ENCODE measurements at places on chromosomes 16 and 17.
A peak's percentile ranks its signal among the peaks of the same experiment; 100 is the strongest.

GRCh38 chr16:28090646-28091377, 27.3 kb upstream of the GSG1L start:
- DNase-seq, result no peak

- DNase-seq, result no peak
These were observed 19.0 kb downstream of the MYH3 start for GRCh38 chr17:10638151-10638550.

DNA sequence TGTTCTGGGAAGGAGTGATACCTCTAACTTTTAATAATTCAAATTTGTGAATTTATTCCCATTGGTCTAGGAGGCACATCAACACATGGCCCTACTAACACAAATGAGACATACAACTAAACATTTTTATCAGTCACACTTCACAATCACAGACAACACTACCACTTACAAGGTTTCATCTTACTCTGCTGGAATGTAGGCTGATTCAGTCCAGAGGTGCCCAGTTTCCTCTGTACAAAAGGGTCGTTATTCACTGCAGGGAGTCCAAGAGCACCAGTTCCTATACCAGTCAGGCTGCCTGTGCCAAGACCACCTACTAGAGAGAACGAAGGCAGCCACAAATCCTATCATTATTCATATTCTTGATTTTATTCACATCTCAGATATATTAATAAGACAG, 41.4 kb downstream of the SETD6 start:
- DNase-seq, result peak; percentile 4

DNA sequence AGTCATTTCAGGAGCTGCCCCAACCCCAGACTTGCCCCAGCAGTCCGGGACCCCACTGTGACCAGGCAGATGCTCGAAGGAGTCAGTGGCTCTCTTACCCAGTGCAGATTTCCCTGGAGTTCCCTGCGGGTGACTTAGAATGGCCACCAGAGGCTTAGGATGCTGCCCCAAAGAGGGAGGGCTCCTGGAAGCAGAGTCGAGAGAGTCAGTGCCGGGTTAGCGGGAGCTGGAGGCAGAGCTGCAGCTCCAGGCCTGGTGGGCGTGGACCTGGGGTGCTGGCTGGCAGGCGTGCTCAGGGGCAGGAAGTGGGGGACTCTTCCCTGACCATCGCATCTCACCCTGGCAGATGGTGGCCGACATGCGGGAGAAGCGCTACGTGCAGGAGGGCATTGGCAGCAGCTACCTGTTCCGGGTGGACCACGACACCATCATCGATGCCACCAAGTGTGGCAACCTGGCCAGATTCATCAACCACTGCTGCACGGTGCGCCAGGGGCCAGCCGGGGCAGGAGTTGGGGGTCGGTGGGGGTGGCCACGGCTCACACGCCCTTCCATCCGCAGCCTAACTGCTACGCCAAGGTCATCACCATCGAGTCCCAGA, 1.6 kb upstream of the HSD3B7 start:
- no peak for DNase-seq

DNA sequence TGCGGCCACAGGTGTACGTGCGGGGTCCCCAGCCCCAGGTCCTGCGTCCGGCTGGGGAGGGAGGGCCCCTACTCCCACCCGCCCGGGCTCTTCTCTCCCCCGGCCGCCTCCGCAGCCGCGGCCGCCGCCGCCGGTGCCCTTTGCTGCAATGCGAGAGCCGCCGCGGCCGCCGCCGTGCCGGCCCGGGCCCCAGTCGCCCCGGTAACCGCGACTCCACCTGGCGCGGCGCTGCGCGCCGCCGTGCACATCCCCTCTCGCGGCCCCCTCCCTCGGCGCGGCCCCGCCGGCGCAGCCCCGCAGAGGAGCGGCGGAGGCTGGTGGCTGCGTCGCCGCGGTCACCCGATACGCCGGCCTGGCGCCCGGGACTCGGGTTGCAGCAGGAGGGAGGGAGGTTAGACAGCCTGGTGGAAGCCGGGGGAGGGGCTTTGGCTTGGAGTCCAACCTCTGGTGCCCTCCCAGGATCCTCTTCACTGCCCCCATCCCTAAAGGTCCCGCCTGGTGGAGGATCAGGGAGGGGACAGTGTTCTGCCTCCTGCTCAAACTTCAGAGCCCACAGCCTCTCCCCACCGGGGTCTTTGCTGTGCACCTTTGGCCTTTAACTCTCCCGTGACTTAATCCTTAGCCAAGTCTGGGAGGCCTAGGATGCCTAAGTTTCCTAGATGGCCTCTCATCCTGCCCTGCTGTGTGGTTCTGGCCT, 32.9 kb downstream of the SRCIN1 start:
- DNase-seq, result no peak

GRCh38 chr17:16383216-16383615, 2.3 kb downstream of the UBB start:
- DNase-seq, result no peak

- DNase-seq, result no peak
These were observed 75.3 kb upstream of the MED13 start for GRCh38 chr17:62140376-62140775.

DNA sequence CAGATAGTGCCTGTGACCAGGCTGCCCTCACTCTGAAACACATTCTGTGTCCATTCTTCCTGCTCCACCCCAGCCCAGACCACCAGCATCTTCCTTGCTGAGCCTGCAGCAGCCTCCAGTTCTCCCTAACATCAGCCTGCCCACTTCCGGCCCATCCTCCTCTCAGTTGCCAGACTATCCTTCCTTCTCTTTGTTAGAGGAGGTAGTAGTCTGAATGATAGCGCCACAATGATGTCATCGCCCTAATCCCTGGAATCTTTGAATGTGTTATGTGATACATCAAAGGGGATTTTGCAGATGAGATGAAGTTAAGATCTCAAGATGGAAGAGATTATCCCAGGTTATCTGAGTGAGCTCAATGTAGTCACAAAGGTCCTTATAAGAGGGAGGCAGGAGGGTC, 3.2 kb upstream of the ZDHHC1 start:
- DNase-seq, result no peak

GRCh38 chr16:17104654-17105053, 366.1 kb downstream of the XYLT1 start:
- DNase-seq, result no peak

DNA sequence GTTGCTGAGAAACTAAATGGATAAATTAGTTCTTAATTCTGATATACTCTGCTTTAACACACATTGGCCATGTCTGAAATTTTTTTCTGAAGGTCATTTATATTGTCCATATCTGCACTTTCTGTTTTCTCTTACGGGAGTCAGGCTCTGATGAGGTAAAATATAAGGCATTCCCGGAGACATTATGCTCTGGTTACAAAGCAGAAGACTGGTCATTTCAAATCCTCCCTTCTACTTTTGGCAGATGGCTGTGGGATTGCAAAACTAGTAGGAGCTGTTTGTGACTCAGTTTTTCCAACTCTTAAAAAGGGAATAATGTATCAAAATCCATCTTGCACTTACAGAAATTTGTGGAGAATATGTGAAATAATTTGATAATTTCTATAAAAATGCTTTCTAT, 92.2 kb upstream of the CPHXL start:
- DNase-seq, result no peak
